ENCODE measurements at places on chromosomes 3 and 15. TPM values are rescaled to one million over a fixed set of nuclear protein-coding genes. Genes with fewer than 3 reads are reported as not detected.
A peak's percentile ranks its signal among the peaks of the same experiment; 100 is the strongest.

Gene AMOTL2
- total RNA-seq, result not detected

Gene HCLS1
- 440 TPM for total RNA-seq

Gene SAMMSON
- not detected for total RNA-seq

Gene FOXL2NB
- total RNA-seq, result not detected

Gene CFAP20DC
- total RNA-seq, result 1.6 TPM

Gene A4GNT
- total RNA-seq, result not detected

Gene ITIH1
- 0.80 TPM for total RNA-seq

Gene UROC1
- not detected for total RNA-seq

Gene KLHL40
- total RNA-seq, result not detected

Gene CMTM7
- total RNA-seq, result 82.1 TPM

Gene HRG
- not detected for total RNA-seq

Gene GP5
- total RNA-seq, result 0.18 TPM

Gene MEGF11
- total RNA-seq, result not detected

- peaks cover 59% of the 10 kb centered on the region for H3K4me1 ChIP-seq
- peak overlapping the region; percentile 72 for H3K27ac ChIP-seq
- H3K27me3 ChIP-seq, result no peaks in the 10 kb centered on the region
- peak overlapping the region; percentile 54 for H3K4me3 ChIP-seq
- DNase-seq, result no peak
- H3K36me3 ChIP-seq, result no peaks in the 10 kb centered on the region
Measured at GRCh38 chr3:122066331-122067213, 11.4 kb downstream of the CD86 start.

GRCh38 chr3:114333180-114333922 is 39.5 kb downstream of the TIGIT start:
- H3K4me3 ChIP-seq, result no peak overlapping the region
- DNase-seq, result no peak
- no peaks in the 10 kb centered on the region for H3K27me3 ChIP-seq
- peak overlapping the region; percentile 87 for H3K27ac ChIP-seq
- peaks cover 57% of the 10 kb centered on the region for H3K4me1 ChIP-seq

DNA sequence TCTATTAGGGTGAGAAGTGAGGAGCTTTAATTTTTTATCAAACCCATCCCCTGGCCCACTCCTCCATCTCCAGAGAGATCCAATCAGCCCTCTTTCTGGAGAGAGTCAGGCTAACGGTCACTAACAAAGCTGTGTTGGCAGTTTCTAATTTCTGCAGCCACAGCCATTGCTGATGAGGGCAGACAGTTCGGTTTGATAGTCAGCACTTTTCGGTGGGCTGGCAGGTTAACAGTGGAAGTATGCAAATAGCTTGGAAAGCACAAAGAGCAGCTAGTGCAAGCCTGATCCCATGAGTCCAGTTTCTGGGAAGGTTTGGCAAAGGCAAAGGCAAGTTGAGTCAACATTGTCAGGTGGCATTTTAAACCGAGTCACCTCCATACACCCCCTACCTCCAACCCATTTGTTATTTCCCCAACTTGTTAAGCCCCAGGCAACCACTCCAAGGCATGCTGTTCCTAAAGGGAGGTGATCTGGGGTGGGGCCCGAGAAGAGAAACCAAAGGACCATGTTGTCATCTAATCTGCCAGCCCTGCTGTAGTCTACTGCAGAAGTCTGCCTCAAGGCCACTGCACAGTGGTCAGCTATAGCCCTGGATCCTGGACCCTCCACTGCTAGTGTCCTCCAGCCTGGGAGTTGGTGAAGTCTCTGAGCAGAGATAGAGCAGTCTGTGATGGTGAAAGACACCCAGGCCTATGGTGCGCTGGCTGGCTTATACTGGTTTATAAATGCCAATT is 1.7 kb downstream of the CCR1 start:
- no peak for DNase-seq
- H3K27ac ChIP-seq, result no peak overlapping the region
- H3K4me1 ChIP-seq, result peaks cover 52% of the 10 kb centered on the region
- H3K36me3 ChIP-seq, result peaks cover 4% of the 10 kb centered on the region

- H3K4me1 ChIP-seq, result no peaks in the 10 kb centered on the region
- no peak overlapping the region for H3K27ac ChIP-seq
- H3K36me3 ChIP-seq, result no peaks in the 10 kb centered on the region
- no peak for DNase-seq
Measured at GRCh38 chr3:61967937-61968336, 405.4 kb downstream of the FEZF2 start.

DNA sequence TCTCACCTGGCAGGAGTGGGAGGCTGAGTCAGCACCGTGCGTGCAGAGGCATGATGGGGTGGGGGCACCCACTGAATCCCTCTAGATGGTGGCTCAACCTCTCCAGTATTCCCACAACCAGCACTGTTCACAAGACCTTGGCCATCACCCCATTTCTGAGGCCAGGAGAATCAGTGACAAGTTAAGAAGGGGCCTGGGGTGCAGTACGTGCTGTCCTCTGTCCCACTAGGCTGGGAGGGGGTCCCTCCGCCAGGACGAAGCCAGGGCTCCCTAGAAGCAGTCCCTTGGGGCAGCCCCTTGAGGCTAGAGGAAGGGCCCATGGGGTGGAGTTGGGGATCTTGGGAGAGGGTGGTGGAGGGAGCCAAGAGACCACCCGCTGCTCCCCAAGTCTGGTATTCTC is 4.8 kb downstream of the MYL3 start:
- H3K36me3 ChIP-seq, result no peaks in the 10 kb centered on the region
- H3K4me1 ChIP-seq, result no peaks in the 10 kb centered on the region
- H3K27ac ChIP-seq, result no peak overlapping the region
- no peak overlapping the region for H3K4me3 ChIP-seq
- DNase-seq, result no peak

- no peak overlapping the region for H3K4me3 ChIP-seq
- no peak overlapping the region for H3K27ac ChIP-seq
- H3K36me3 ChIP-seq, result peaks cover 6% of the 10 kb centered on the region
- peaks cover 14% of the 10 kb centered on the region for H3K4me1 ChIP-seq
Measured at GRCh38 chr15:45276831-45277230, 24.8 kb downstream of the SLC28A2 start.

DNA sequence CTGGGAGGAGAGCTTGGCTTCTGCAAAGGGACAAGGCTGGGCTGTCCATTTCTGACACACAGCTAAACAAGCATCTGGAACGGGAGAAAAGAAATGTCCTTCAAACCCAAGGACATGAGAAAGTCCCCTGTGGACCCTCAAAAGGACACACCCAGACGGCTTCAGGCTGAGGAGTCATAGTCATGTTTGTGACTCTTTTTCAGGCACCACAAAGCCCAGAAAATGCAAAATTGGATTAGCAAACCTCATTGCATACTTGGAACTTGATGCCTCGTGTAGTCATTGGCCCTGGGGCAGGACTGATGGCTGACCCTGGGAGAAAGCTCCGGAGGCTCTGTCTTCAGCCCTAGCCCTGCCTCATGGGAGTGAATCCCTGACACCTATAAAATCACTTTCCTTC is 21.5 kb downstream of the FAM174B start:
- DNase-seq, result no peak
- H3K27ac ChIP-seq, result no peak overlapping the region
- no peaks in the 10 kb centered on the region for H3K4me1 ChIP-seq
- no peaks in the 10 kb centered on the region for H3K36me3 ChIP-seq

DNA sequence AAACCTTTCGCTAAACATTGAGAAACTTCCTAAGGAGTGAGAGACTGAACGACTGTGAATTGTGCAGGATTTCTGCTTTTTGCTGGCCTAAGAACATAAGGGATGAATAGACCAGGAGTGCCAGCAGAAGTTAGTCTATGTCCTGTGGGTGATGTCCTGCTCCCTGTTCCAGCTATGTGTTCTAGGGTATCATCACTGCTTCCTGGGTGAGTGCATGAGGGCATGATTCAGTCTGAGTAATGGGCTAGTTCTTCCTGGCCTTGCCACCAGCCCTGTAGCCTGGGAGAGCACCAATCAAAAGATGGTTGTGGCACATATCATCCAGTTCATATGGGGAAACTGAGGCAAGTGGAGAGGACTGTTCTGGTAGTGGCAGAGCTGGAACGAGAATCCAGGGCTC is 153.9 kb upstream of the TPM1 start:
- H3K27ac ChIP-seq, result no peak overlapping the region
- no peaks in the 10 kb centered on the region for H3K36me3 ChIP-seq
- H3K4me3 ChIP-seq, result no peak overlapping the region
- peaks cover 26% of the 10 kb centered on the region for H3K27me3 ChIP-seq
- DNase-seq, result no peak

DNA sequence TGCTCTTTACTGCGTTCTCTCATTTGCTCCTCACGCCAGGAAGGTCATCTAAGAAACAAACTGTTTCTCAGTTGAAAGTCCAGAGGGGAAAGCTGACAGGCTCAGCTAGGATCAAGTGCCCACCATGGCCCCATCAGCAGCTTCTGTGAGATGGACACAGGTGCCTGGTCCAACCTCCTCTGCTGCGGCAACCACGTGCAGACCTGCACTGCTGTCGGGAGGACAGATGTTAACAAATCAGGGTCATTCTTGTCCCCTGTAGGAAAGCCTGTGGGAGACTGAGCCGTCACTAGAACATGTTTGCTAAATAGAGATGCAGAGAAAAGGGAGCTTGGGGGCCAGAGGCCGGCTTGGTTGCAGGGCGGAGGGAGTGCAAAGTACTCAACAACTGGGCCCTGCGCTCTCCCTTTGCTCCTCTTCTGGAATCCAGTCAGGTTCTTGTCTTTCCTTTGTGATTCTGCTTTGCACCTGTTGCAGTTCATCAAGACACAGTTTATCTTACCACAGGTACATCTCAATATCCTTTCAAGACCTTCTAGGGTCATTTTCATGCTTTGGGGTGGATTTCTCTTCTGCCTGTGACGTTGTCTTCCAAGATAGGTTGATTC is 20.9 kb downstream of the GPD1L start:
- no peaks in the 10 kb centered on the region for H3K4me1 ChIP-seq
- H3K36me3 ChIP-seq, result peaks cover 21% of the 10 kb centered on the region
- H3K27ac ChIP-seq, result no peak overlapping the region
- no peaks in the 10 kb centered on the region for H3K27me3 ChIP-seq
- no peak overlapping the region for H3K4me3 ChIP-seq
- no peak for DNase-seq

DNA sequence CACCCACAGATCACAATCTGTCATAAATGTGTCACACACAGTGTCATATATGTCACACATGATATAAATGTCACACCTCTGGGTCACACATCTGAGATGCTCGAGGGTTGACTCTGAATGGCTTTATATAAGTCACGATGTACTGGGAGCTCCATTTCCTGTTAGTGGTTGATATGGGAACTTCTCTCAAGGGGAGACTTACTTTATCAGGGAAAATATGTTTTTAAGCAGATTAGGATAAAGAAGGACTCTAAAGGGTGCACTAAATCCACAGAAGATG is 83.9 kb upstream of the MEF2A start:
- no peak overlapping the region for H3K4me3 ChIP-seq
- peaks cover 36% of the 10 kb centered on the region for H3K4me1 ChIP-seq
- no peak overlapping the region for H3K27ac ChIP-seq

DNA sequence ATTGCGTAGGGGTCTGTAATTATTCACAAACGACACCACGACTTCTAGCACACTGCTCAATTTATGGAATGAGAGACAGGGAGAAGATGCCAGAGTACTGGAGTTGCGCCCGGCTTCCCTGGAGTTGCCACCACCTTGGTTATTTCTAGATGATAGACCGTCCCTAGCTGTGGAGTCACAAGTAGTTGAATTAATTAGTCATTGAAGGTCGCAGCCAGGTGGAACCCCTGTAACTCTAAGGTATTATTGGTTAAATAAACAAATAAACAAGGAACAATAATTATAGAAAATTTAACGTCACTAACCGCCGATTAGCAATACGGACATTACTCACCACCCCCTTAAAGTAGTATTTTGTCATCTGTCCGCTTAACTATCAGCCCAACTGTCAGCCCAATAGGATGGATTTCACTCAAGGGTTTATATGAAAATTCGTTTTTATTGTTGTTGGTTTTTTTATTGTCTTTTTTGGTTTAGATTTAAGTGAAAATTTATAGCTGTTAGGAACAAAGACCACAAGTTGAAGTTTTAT is 911 bp upstream of the AZI2 start:
- H3K36me3 ChIP-seq, result peaks cover 37% of the 10 kb centered on the region
- H3K27me3 ChIP-seq, result no peaks in the 10 kb centered on the region
- peaks cover 43% of the 10 kb centered on the region for H3K4me1 ChIP-seq
- DNase-seq, result no peak
- peak overlapping the region; percentile 97 for H3K4me3 ChIP-seq
- H3K27ac ChIP-seq, result peak overlapping the region; percentile 97

- H3K27me3 ChIP-seq, result no peaks in the 10 kb centered on the region
- H3K36me3 ChIP-seq, result peaks cover 77% of the 10 kb centered on the region
- DNase-seq, result no peak
- peak overlapping the region; percentile 68 for H3K4me3 ChIP-seq
- H3K27ac ChIP-seq, result peak overlapping the region; percentile 78
Measured at GRCh38 chr3:16482194-16482769, 31.2 kb downstream of the RFTN1 start.

- H3K27me3 ChIP-seq, result no peaks in the 10 kb centered on the region
- no peak overlapping the region for H3K27ac ChIP-seq
- no peak for DNase-seq
- H3K4me3 ChIP-seq, result no peak overlapping the region
- no peaks in the 10 kb centered on the region for H3K4me1 ChIP-seq
- no peaks in the 10 kb centered on the region for H3K36me3 ChIP-seq
Measured at GRCh38 chr15:96553931-96554330, 223.4 kb downstream of the NR2F2 start.

- no peaks in the 10 kb centered on the region for H3K27me3 ChIP-seq
- no peak overlapping the region for H3K27ac ChIP-seq
- H3K4me3 ChIP-seq, result no peak overlapping the region
- no peak for DNase-seq
Measured at GRCh38 chr3:125281381-125281780, 68.8 kb upstream of the SLC12A8 start.

- H3K27me3 ChIP-seq, result no peaks in the 10 kb centered on the region
- peaks cover 20% of the 10 kb centered on the region for H3K36me3 ChIP-seq
- no peak overlapping the region for H3K27ac ChIP-seq
- peaks cover 12% of the 10 kb centered on the region for H3K4me1 ChIP-seq
- peak overlapping the region; percentile 74 for H3K4me3 ChIP-seq
Measured at GRCh38 chr15:34436126-34436955, 1.3 kb downstream of the GOLGA8A start.

GRCh38 chr3:72576563-72576962 is 271.7 kb downstream of the SHQ1 start:
- H3K4me3 ChIP-seq, result no peak overlapping the region
- no peak for DNase-seq
- H3K27me3 ChIP-seq, result peaks cover 33% of the 10 kb centered on the region

- H3K27ac ChIP-seq, result no peak overlapping the region
- no peak for DNase-seq
- H3K4me1 ChIP-seq, result no peaks in the 10 kb centered on the region
- H3K36me3 ChIP-seq, result no peaks in the 10 kb centered on the region
- H3K27me3 ChIP-seq, result no peaks in the 10 kb centered on the region
Measured at GRCh38 chr3:481680-482079, 285.1 kb downstream of the CHL1 start.

DNA sequence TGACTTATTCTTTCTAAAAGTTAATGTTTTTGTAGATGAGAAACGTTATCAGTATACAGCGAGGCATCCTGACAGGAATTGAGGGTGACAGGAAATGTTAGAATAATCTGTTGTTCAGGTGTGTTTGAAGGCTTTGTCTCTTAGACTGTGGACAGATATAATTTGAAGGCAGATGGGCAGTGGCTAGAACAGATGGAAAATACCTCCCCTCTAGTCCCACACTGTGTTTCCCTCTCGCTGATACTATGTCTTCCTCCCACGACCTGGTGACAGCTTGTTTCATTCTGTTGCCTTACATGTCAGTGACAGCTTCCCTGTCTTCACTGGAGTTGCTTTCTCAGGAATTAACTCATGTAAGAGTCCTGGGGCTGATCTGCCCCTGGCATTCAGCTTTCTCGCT is 125.3 kb downstream of the MYRIP start:
- no peaks in the 10 kb centered on the region for H3K4me1 ChIP-seq
- H3K27ac ChIP-seq, result no peak overlapping the region
- no peaks in the 10 kb centered on the region for H3K36me3 ChIP-seq
- DNase-seq, result no peak
- no peak overlapping the region for H3K4me3 ChIP-seq

GRCh38 chr3:44058022-44058867 is 183.4 kb upstream of the TOPAZ1 start:
- peaks cover 38% of the 10 kb centered on the region for H3K4me1 ChIP-seq
- H3K4me3 ChIP-seq, result peak overlapping the region; percentile 75
- peak; percentile 69 for DNase-seq
- no peaks in the 10 kb centered on the region for H3K36me3 ChIP-seq
